Sciatic nerve (tissue), 2 donors: ENCODE measurements at places on chromosomes 5 and 9.

DNA sequence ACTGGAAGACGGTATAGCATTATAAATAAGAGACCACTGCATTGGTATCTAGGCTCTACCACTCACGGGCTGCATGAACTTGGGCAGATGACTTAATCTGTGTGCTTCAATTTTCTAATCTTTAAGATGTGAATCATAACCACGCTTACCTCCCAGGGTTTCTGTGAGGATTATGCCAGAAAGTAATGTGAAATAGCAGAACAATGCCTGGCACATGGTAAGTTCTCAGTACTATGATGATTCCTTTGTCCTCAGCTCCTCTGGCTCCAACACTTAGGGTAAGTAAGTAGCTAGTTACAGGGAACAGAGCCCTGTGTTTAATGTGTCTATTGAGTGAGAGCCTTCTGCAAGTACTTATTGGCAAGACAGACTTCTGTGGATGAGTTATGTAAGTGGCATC is 31.1 kb downstream of the POU4F3 start:
- no peak for DNase-seq

GRCh38 chr5:142743592-142744441 is 26.4 kb upstream of the ARHGAP26 start:
- DNase-seq, result no peak

DNA sequence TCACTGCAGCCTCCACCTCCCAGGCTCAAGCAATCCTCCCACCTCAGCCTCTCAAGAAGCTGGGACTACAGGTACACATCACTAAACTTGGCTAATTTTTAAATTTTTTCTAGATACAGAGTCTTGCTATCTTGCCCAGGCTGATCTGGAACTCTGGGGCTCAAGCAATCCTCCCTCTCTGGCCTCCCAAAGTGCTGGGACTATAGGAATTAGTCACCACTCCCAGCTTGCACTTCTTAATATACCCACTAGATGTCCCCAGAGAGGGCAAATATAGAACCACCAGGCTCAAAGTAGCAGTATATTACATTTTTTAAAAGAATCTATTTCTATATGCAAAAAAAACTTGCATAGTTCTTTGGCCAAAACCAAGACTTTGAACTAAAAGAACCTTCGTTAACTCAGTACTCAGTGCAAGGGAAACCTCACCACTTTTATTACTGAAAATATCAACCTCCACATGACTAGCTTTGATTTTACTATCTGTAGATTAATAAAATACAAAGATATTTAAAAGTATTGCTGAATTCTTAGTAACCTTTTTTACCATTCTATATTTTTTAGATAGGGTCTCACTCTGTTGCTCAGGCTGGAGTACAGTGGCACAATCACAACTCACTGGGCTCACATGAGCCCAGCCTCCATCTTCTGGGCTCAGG is 25.8 kb upstream of the HSD17B3 start:
- no peak for DNase-seq

GRCh38 chr9:132365986-132366385 is 11.2 kb upstream of the SETX start:
- DNase-seq, result no peak

- no peak for DNase-seq
These were observed 12.9 kb upstream of the F2RL1 start for GRCh38 chr5:76805821-76806505.
